ENCODE measurements at places on chromosomes 6 and 20. TPM values are rescaled to one million over a fixed set of nuclear protein-coding genes. Genes with fewer than 3 reads are reported as not detected.

Gene JPH2
- total RNA-seq, result 17.3 TPM

Gene KDM1B
- total RNA-seq, result 20.7 TPM

Gene C6orf141
- 19.2 TPM for total RNA-seq

Gene LY6G6F
- not detected for total RNA-seq

Gene PAK5
- 0.69 TPM for total RNA-seq

Gene ZBTB9
- total RNA-seq, result 11.3 TPM

Gene DUSP15
- 9.1 TPM for total RNA-seq

Data from type B pancreatic cell (in vitro differentiated cells).